SJSA1 (cell line): ENCODE measurements at places on chromosomes 1 and 21.
A peak's percentile ranks its signal among the peaks of the same experiment; 100 is the strongest.

DNA sequence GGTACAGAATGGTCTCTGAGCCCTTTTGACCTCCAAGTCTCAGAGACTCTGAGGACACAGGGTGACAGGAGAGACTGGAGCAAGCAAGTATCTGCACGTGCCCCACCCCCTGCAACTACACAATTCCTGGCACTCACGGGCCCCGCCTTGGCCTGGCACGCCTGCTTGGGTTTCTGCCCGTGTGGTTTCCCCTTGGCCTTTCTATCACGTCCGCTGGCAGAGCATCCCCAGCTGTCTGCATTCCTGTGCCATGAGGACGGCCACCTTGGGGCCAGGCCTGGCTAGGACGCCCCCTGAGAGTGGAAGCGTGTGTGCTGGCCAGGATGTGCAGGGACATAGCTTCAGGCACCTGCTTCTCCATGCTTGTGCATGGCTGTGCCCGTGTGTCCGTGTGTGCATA is 14.3 kb upstream of the EDN2 start:
- H3K4me1 ChIP-seq = peaks cover 87% of the 10 kb centered on the region
- H3K4me3 ChIP-seq = no peak overlapping the region
- peaks cover 76% of the 10 kb centered on the region for H3K36me3 ChIP-seq
- peak; percentile 79 for DNase-seq
- no peaks in the 10 kb centered on the region for H3K27me3 ChIP-seq

- peaks cover 27% of the 10 kb centered on the region for H3K4me1 ChIP-seq
- peak; percentile 75 for DNase-seq
- H3K36me3 ChIP-seq = peaks cover 6% of the 10 kb centered on the region
- peak within 1 kb of the TSS; percentile 68 for H3K27ac ChIP-seq
Observed at GRCh38 chr1:19799230-19800075, at the start of gene TMCO4. TMCO4 (minus strand) TSS chr1:19799916; CDS start chr1:19780758, 19,158 bp downstream.

- H3K36me3 ChIP-seq = peaks cover 25% of the 10 kb centered on the region
- H3K27ac ChIP-seq = 0 out of 2 replicates have a peak overlapping the region, but pooled peaks have one; percentile 53
- H3K27me3 ChIP-seq = no peaks in the 10 kb centered on the region
- H3K4me1 ChIP-seq = peaks cover 59% of the 10 kb centered on the region
- no peak for DNase-seq
Observed at GRCh38 chr1:183033205-183033604, 10.0 kb downstream of the LAMC1 start.

- no peaks in the 10 kb centered on the region for H3K27me3 ChIP-seq
- H3K4me3 ChIP-seq = no peak overlapping the region
- no peak for DNase-seq
- no peak overlapping the region for H3K27ac ChIP-seq
- H3K4me1 ChIP-seq = no peaks in the 10 kb centered on the region
Observed at GRCh38 chr1:37822906-37823815, 15.2 kb upstream of the YRDC start.
